Tibial nerve (tissue), 4 donors: ENCODE measurements at places on chromosomes 11 and 22. TPM values are rescaled to one million over a fixed set of nuclear protein-coding genes. Genes with fewer than 3 reads are reported as not detected.

Gene ZBTB16
- 756 TPM for total RNA-seq

Gene UPB1
- 0.63 TPM for total RNA-seq

Gene MUC15
- total RNA-seq = not detected

Gene SYT12
- 2.4 TPM for total RNA-seq

Gene CTSD
- total RNA-seq = 583 TPM

Gene KLHL35
- 11.1 TPM for total RNA-seq

Gene OMP
- not detected for total RNA-seq

Gene NTM
- total RNA-seq = 10.9 TPM

Gene OR51E2
- 0.42 TPM for total RNA-seq

Gene KIRREL3
- not detected for total RNA-seq

Gene CATSPERZ
- total RNA-seq = not detected

Gene SPON1
- 33.9 TPM for total RNA-seq

Gene OR52I1
- not detected for total RNA-seq
